ENCODE measurements at places on chromosomes 1 and 21.

GRCh38 chr1:30746212-30747032 lies 11.2 kb downstream of the LAPTM5 start:
- no peak for DNase-seq

- no peak for DNase-seq
Observed at GRCh38 chr1:240499012-240499411, 112.9 kb downstream of the GREM2 start.

DNA sequence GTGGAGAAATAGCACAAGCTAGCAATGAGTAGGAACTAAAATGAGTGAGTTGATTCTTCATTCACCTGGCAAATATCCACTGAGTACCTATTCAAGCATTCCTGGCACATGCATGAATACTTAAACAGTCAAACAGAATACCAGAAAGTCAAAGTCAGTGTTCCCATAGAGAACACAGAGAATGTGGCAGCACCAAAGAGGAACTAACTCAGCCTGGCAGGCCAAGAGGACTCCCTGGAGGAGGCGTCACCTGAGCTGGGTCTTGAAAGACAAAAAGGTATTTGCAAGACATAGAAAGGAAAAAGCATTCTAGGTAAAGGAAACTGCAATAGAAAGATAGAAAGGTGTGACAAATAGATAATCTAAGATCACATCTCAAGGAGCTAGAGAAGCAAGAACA lies 49.7 kb downstream of the DMRTA2 start:
- no peak for DNase-seq

DNA sequence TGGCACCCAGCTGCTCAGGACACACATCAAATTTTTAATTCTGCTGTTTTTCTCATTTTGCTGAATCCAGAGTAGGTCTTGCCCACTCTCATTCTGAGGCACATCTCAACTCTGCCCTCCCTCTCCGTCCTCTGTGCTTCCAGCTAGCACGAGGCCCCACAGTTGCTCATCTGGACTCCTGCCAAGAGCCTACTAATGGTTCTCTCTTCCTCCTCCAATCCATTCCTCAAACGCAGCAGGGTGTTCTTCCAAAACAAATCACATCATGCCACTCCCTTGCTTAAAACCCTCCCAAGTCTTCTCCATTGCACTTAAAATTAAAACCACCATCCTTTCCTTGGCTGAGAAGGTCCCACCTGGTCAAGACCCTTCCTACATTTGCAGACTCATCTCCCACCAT lies 49.8 kb upstream of the SCAF4 start:
- DNase-seq = no peak

DNA sequence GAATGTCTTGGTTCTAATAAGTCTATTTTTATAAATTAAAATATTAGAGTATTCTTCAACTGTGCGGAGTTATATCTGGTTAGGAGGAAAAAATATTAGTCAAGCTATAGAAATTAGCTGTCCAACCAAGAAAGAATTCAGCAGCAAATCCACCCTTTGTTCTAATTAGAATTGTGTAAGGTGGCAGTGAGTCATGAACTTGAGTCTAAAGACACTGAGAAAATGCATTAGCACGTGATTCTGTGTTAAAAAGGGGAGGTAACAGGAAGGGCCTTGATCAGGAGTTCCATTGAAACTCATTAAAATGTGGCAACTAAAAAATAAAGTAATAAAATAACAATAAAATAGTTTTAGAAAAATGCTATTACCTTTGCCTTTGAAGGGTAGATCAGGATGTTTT lies 398.2 kb upstream of the RGS18 start:
- DNase-seq = no peak

DNA sequence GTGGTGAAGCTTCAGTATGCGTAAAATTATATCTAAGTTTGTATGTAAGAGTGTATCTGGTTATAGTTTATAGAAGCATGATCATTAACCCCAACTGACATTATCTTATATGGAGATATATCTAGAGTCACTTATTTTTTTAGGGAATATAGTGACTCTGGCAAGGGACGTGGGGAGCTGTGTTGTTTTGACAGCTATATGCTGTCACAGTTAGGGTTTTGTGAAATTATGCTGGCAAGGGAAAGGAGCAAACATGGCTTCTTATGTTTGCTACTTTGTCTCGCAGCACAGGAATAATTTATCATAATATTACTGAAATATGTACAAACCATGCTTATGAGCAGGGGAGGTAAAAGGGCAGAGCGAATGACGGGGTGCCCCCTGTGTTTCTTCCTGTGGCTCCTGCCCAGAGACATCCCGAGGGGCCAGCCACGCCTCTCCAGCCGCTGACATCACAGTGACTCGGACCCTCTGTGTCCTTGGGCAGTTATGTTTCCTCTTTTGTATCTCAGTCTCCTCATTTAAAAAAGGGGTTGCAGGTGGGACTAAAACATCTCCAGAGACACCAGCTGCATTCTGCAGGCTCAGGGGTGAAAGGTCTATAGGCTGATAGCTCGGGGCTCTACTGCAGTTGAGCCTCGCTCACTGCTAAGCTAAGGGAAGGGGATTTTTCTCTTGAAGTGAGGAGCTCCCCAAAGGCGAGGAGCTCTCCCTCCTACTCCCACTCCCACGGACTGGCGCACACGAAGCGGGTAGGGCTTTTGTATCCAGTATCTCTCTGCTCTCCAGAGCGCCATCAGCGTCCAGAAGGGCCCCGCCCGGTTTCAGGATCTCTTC lies 14.9 kb downstream of the A3GALT2 start:
- no peak for DNase-seq

DNA sequence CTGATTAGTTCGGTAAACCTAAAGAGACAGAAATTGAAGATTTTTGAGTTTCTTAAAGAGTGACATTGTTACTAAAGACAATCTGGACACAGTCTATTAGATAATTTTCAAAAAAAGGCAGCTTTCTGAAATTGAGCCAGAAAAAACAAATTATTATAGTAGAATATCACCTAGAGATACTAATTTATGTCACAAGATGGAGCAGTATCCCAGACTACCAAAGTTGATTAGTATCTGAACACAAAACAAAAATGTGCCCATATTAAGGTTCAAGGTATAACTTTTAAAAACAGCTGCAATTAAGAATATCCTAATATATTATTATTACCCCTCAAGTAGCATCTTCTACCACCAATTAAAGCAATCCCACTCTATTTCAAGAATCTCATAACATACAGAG lies 40.5 kb upstream of the SYT2 start:
- no peak for DNase-seq

DNA sequence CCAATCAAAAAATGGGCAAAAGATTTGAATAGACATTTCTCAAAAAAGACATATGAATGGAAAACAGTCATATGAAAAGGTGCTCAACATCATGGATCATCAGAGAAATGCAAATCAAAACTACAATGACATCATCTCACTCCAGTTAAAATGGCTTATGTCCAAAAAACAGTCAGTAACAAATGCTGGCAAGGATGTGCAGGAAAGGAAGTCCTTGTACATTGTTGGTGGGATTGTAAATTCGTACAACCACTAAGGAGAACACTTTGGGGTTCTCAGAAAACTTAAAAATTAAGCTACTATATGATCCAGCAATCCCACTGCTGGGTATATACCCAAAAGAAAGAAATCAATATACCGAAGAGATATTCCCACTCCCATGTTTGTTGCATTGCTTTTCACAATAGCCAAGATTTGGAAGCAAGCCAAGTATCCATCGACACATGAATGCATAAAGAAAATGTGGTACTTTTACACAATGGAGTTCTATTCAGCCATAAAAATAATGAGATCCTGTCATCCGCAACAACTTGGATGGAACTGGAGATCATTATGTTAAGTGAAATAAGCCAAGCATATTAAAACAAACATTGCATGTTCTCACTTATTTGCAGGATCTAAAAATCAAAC lies 17.9 kb downstream of the GBP5 start:
- no peak for DNase-seq

- no peak for DNase-seq
Observed at GRCh38 chr1:72521659-72522058, 239.3 kb upstream of the NEGR1 start.

DNA sequence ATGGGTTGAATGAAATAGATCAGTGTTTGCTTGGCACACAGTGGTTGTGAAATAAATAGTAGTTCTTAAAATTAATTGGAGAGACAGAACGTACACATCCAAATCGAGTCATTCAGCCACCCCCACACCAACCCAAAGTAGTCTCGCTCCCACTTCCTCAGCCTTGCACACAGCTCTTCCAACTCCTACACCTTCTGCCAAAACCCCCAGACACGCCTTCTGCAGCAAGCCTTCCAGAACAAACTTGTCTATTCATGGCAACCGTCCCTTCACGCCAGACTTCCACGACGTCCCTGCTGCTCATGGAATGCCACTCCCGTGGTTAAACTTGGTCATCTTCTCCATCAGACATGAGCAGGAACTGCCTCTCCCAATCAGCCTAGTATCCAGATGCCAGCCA lies 37.5 kb upstream of the RD3 start:
- no peak for DNase-seq

DNA sequence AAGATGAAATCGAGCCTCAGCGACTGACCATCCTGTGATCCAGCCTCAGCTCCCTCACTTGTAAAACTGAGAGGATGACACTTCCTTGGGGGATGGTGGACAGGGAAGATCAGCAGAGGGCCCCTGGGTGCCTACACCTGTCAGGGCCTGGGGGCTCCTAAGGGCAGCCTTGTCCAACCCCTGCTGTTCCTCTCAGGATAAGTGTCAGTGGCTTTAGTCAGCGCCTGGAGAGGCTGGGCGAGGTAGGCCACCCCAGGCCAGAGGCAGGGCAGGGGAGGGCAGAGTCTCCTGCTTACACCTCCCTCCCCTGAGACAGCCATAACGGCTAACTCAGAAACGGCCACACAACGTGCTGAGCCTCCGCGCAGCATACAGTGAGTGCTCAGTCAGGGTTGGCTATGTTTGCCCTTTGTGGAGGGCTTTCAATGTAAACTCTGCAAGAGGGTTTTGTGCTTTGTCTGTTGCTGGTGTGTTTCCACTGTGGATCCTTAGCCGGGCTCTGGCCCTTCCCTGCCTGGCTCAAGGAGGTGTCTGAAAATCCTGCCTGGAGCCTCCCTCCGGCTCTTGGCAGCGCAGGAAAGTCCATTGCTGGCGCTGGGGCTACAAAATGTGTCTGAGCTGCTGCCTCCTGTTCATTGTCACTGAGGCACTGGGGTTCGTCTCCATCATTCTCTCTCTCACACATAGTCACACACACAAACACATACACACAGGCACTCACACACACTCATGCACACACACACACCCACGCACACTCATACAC lies 588.4 kb downstream of the PTPRU start:
- DNase-seq = no peak

DNA sequence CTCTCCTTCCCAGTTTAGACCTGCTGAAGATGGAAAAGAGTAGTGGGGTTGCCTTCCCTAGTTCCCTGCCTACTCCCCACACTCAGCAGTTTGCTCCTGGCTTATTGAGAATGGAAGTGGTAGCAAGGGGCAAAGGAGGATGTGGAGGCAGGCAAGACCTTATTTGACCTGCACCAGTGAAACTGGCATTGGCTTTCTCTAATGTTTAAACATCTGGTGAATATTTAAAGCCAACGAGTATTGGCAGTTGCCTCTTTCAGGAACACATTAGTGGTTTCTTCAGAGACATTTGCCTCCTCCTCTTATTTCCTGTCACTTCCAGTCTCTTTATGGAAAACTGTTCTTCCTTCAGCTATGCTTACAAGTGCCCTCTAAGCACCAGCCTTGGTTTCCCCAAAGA lies 62.4 kb upstream of the VAV3 start:
- DNase-seq = no peak

DNA sequence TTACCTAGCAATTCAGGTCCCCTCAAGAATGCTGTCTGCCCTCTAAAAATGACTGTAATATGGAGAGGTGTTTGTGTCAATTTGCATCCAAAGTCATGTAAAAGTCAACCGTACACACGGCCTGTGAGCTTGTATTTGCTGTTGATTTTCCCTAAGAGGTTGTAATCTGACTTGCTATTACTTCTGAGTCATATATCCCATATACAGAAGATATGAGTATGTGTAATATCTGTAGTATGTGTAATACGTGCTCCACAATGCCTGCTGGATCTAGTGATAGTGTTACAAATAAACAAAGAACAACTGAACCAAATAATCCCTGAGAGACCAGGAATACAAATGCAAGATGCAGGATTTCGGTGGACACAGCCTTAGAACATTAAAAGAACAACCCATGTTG lies 1.4 kb upstream of the KCNJ6 start:
- DNase-seq = no peak

GRCh38 chr1:16967962-16968361 lies 12.5 kb downstream of the MFAP2 start:
- no peak for DNase-seq

DNA sequence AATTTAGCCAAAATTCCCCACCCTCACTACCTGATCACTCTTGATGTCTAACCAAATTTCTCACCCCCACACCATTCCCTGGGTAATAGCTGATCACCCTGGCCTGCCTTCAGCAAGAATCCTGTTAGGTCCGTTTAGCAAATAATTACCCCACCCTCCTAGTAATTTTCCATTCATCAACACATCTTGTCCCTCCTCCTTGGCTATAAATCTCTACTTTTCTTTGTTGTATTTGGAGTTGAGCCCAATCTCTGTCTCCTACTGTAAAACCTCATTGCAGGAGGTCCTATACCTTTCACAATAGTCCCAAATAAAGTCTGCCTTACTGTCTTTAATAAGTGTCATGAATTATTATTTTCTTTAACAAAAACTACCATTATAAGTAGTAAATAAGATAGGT lies 6.9 kb upstream of the PRKAA2 start:
- DNase-seq = no peak

GRCh38 chr1:14648896-14649855 lies 50.7 kb downstream of the KAZN start:
- no peak for DNase-seq

GRCh38 chr21:36747041-36747814 lies 48.3 kb downstream of the SIM2 start:
- no peak for DNase-seq

GRCh38 chr1:115166531-115167091 lies 77.3 kb upstream of the TSPAN2 start:
- DNase-seq = peak; percentile 12

GRCh38 chr1:230326971-230327891 lies 98.9 kb downstream of the PGBD5 start:
- DNase-seq = no peak

- DNase-seq = no peak
Observed at GRCh38 chr1:78437941-78438340, 52.8 kb upstream of the PTGFR start.

GRCh38 chr1:24454673-24455072 lies 39.1 kb downstream of the NIPAL3 start:
- no peak for DNase-seq

GRCh38 chr1:74005533-74005932 lies 192.4 kb downstream of the LRRIQ3 start:
- no peak for DNase-seq

DNA sequence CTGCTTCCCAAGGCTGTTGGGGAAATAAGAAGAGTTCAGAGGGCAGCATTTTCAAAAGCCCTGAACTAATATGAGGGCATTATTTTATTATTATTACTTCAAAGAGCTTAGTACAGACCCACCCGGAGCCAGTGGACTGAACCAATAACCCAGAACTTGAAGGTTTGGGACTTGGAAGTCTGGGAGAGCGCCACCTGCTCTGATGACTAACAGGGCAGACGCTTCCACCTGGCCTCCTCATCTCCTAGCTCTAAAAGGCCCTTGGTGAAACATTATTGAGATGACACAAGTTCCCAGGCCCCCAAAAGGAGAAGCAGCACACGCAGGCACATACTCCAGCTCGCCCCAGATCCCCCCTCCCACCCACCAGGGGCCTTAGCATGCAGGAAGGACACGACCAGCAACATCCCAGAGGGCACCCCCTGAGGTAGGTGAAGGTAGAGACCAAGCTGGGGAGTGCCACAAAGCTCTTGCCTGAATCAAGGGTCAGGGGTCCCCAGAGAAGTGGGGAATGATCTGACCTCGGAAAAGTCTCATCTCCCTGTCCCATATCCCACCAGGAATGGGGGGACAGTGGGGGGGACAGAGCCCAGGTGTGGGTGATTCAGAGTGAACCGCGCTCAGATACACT lies 1.3 kb downstream of the DLGAP3 start:
- DNase-seq = no peak
